Activated T-cell treated with anti-CD3 and anti-CD28 coated beads, Interleukin-2, amount 50 U/mL, for 72 hours (primary cell): ENCODE measurements at places on chromosomes 11 and 22. TPM values are rescaled to one million over a fixed set of nuclear protein-coding genes. Genes with fewer than 3 reads are reported as not detected.
A peak's percentile ranks its signal among the peaks of the same experiment; 100 is the strongest.

GRCh38 chr11:12017865-12018453, 9.5 kb upstream of the DKK3 start:
- peaks cover 50% of the 10 kb centered on the region for H3K27me3 ChIP-seq
- no peak overlapping the region for H3K27ac ChIP-seq
- no peak for DNase-seq
- H3K4me1 ChIP-seq, result no peaks in the 10 kb centered on the region
- H3K4me3 ChIP-seq, result no peak overlapping the region

GRCh38 chr11:12149672-12150225, 39.4 kb downstream of the MICAL2 start:
- peaks cover 86% of the 10 kb centered on the region for H3K4me1 ChIP-seq
- H3K27ac ChIP-seq, result peak overlapping the region; percentile 96
- DNase-seq, result peak; percentile 71

- no peak for DNase-seq
- peak overlapping the region; percentile 85 for H3K4me3 ChIP-seq
- peaks cover 25% of the 10 kb centered on the region for H3K36me3 ChIP-seq
Observed at GRCh38 chr11:57427727-57428082, 784 bp upstream of the SLC43A3 start.

- no peak overlapping the region for H3K4me3 ChIP-seq
- no peaks in the 10 kb centered on the region for H3K4me1 ChIP-seq
- peaks cover 9% of the 10 kb centered on the region for H3K36me3 ChIP-seq
- DNase-seq, result no peak
- H3K27ac ChIP-seq, result no peak overlapping the region
Observed at GRCh38 chr11:123594188-123594901, 60.1 kb downstream of the SCN3B start.

Gene BBOX1
- total RNA-seq, result not detected

DNA sequence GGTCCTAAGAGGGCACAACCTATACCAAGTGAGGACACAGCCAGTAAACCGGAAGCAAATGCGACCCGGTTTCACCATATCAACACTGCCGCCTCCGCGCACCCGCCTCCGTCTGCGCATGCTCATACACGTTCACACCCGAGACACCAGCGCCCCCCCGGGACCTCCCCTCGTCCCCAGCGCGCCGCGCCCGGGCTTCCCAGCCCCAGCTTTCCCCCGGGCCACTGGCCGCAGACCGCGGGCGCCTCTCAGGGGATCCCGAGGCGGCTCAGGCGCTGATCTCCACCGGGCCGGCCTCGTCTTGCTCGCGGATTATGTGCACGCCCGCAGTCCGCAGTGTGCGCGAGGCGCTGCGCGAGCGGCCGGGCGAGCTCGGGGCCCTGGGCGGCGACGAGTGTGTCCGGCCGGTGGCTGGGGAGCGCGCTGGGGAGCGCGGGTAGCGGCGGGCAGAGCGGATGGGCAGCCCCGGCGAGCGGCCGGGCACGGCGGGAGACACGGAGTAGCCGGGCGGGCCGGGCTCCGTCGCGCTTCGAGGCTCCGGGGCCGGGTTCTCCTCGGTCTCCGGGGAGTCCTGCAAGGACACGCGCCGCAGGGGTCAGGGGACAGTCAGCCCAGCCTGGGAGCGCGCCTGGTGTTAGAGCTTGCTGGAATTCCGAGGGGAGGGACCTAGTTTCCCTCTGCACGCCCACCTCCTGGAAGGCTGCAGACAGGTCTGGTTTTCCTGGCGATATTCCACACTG, 2.0 kb downstream of the HEPN1 start:
- H3K4me1 ChIP-seq, result peaks cover 13% of the 10 kb centered on the region
- H3K27ac ChIP-seq, result no peak overlapping the region
- H3K36me3 ChIP-seq, result no peaks in the 10 kb centered on the region
- H3K4me3 ChIP-seq, result peak overlapping the region; percentile 50
- peak; percentile 76 for DNase-seq

Gene OR5P2
- total RNA-seq, result not detected

GRCh38 chr11:66637557-66638176, 836 bp upstream of the RBM4 start:
- peak overlapping the region; percentile 89 for H3K4me3 ChIP-seq
- H3K27ac ChIP-seq, result peak overlapping the region; percentile 85
- DNase-seq, result no peak
- peaks cover 62% of the 10 kb centered on the region for H3K4me1 ChIP-seq

Gene MYEOV
- 0.42 TPM for total RNA-seq

Gene MAPK8IP1
- 0.69 TPM for total RNA-seq

Gene RIMBP3B
- 0.12 TPM for total RNA-seq

Gene MMP12
- total RNA-seq, result not detected

DNA sequence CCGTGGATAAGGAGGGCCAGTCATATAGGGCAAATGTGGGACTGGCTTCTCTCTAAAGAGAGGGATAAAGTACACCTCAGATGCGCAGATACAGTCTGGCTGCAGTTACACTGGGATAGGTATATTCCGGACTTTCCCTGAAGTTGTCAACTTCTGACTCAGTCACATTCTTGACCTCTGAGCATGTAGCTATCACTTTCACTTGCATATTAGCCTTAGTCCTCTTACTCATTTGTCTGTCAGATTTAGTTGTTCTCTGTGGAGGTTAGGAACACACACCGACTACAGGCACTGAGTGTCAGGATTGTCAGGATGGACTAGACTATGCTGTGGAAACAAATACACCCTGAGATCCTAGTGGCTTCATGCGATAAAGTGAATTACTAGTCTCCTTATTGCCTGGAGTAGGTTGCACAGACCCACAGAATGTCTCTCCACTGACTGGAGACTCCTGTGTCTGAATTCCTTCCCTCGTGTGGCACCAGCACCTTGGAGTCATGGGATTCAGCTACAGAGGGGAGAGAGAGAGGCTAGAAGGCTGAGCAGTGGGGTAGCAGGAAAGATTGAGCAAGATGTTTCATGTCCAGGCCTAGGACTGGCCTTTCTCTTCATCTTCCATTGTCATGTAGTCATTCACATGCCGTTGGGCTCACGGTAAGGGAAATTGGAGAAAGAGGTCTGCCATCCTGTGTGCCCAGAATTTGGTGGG, 654.3 kb downstream of the NTM start:
- H3K4me1 ChIP-seq, result no peaks in the 10 kb centered on the region
- no peaks in the 10 kb centered on the region for H3K36me3 ChIP-seq

- no peaks in the 10 kb centered on the region for H3K36me3 ChIP-seq
- no peak overlapping the region for H3K4me3 ChIP-seq
- H3K4me1 ChIP-seq, result no peaks in the 10 kb centered on the region
Observed at GRCh38 chr11:35891096-35891495, 52.8 kb upstream of the LDLRAD3 start.

Gene CASP5
- total RNA-seq, result not detected
